Vagina (tissue), 2 donors: ENCODE measurements at places on chromosomes 12 and 14.

GRCh38 chr14:102799684-102800562 is 22.7 kb downstream of the TRAF3 start:
- no peak for DNase-seq

GRCh38 chr14:102538602-102539543 is 29.3 kb upstream of the ANKRD9 start:
- no peak for DNase-seq

DNA sequence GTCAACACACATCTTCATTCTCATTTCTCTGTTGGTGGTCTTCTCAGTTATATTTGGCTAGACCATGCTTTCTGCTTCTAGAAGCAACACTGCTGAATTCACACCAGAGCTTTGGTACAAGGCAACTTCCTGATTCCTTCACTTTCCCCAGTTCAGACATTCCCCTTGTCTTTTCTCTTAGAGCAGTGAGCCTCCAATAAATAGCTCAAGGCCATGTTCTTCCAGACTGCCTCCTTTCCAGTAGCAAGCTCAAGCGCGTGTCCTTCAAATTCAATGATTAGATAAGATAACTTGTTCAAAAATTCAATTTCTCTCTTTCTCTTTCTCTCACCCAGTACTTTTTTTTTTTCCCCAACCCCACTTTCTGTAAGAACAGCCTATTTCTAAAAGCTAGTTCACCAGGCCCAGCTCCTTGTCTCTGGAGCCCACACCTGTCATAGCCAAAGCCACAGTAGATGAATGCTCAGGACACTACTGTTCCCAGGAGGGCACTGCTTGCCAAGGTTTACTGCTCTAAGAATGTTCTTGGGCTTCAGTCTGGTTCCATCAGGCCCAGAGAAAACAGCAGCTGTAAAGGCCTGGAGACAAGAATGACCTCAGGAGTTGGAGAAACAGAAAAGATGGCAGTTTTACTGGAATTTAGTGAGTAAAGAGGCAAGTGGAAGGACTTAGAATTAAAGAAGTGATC is 17.7 kb downstream of the TBK1 start:
- DNase-seq: no peak

- no peak for DNase-seq
Observed at GRCh38 chr12:42186793-42187192, 42.1 kb upstream of the GXYLT1 start.

DNA sequence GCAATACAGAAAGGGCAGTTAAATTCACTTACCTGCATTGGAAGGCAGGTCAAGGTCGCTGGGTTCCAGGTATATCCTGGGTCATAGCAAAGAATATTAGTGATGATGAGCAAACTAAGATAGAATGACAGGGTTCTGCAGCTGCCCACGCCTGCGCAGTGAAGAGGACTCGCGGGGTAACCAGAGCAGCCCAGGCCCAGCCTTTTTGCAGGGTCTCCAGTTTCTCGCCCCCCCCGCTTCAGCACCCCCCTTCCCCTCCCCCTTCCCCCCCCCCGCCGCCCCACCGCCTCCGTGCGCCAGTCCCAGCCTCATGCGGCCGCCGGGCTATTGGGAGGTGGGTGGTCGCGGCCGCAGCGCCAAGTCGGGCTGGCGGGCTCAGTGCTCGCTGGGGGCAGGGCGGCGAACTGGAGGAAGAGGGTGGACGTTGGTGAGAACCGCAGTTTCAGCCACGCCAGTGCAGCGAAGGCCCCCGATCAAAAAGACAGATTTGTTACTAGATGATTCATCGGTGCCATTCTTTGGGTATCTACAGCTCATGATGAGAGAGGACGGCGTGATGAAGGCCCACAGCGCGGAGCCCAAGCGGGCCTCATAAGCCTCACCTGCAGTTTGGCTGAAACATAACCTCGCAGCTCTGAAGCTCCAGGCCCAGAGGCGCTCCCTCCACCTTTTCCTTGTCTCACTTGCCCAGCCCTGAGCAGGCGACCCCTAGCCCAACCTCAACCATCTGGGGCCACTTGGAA is 20.2 kb downstream of the SLC2A3 start:
- DNase-seq: no peak

DNA sequence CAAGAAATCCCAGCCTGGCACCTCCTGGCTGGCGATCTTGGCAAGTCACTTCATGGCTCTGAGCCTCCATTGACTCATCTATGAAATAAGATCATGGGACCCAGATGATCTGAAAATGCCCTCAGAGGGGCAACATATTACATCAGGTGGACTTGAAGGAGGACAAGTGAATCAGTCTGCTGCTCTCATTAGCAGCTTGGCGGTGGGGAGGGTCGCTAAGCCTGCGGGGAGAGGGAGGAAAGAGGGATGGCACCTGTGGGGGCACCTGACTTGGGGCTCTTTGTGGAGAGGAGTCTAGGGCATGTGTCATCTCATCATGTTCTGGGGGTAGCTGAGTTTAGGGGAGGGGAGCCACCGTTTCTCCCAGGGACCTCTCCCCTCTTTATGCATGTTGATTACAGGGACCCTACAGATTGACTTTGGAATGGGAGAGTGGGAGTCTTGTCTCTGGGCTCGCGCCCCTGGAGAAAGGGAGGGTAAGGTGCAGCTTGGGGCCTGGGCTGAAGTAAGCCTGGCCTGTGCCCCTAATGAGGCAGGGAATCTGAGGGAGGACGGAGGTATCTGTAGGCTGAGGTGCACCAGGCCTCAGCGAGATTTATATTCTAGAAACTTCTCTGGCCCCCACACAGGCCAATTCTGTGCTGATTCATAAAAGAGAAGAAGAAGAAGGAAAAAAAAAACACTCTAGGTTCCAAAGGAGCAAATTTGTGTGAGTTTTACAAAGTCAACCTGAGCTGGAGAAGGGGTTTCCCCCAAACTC is 29.3 kb upstream of the BATF start:
- no peak for DNase-seq

DNA sequence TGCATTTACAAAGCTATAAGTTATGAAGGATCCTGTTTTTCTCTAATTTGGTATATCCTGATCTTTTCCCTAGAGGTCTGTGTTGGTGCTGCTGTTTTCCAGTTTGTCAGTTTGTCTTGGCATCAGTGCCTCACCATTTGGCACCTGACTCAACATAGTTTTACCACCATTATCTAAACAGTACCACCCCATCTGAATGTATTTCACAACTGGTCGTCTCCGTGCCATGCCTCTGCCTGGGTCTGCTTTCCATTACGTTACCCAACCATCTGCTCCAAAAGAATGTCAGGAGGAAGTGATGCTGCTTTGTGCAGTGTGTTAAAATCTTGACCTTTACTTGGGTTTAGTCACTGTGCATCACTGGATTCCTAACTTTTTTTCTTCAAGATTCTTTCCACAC is 129.3 kb upstream of the RASSF8 start:
- no peak for DNase-seq

DNA sequence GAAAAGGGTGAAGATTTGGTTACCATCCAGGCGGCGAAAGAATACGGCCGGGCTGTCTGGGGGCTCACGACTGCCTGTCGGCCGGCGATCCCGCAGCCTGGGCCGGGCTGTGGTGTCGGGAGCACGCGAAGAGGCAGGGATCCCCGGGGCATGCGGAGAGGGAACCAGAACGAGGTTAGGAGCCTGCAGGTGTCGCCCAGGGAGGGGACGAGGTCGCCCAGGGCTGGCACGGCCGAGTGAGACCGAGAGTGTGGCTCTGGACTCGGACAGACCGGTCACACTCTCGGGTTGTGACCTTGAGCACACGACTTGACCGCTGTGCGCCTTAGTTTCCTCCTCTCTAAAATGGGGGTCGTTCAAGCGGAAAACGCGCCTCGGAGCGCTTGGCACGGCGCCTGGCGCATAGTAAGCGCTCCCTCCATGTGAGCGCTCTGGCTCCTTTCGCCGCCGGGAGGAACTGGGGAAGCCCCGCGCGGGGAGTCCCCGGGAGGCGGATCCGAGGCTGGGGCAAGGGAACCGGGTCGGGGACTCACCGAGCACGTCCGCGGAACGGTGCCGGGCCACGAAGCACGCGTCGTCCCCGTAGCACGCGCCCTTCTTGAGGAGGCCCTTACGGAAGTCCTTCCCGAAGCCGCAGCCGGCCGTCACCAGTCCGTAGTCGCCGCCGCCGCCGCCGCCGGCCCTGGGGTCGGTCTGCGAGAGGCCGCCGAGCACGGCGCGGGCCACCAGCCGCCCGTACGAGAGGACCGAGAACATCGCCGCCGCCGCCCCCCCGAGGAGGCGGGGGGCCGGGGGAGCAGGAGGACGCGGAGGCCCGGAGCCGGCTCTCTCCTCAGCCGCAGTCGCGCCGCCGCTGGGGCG is 612 bp downstream of the PPTC7 start:
- no peak for DNase-seq

DNA sequence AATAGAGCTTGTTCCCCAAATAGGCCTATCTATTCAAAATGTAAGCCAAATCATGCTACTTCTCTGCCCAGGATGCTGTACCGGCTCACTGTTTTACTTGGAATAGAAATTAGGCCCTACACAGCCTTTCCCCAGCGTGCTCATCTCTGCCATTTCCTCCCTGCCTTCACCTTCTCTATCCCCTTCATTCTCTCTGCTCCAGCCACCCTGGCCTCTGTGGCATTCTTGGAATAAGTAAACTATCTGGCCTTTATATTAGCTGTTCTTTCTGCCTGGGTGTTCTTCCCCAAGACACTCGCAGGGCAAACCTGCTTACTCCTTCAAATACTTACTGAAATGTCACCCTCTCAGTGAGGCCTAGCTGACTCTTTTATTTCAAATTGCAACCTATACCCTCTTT is 30.9 kb upstream of the DYRK2 start:
- no peak for DNase-seq

DNA sequence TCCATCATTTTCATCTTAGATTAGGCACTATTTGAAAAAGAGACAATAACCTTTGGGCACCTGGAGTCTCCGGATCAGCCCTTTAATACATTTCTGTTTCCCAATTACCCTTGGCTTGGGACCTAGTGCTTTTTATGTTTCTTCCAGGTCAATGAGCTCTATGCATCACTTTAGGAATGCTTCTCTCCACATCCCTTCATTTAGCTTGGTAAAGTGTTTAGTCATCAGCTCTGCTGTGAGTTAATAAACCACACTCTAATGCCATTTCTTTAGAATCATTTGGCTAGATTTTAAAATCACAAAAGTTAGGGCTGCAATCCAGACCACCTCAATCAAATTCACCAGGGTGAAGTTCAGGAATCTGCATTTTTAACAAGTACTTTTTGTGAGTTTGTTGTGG is 41.7 kb downstream of the RASSF9 start:
- DNase-seq: no peak

DNA sequence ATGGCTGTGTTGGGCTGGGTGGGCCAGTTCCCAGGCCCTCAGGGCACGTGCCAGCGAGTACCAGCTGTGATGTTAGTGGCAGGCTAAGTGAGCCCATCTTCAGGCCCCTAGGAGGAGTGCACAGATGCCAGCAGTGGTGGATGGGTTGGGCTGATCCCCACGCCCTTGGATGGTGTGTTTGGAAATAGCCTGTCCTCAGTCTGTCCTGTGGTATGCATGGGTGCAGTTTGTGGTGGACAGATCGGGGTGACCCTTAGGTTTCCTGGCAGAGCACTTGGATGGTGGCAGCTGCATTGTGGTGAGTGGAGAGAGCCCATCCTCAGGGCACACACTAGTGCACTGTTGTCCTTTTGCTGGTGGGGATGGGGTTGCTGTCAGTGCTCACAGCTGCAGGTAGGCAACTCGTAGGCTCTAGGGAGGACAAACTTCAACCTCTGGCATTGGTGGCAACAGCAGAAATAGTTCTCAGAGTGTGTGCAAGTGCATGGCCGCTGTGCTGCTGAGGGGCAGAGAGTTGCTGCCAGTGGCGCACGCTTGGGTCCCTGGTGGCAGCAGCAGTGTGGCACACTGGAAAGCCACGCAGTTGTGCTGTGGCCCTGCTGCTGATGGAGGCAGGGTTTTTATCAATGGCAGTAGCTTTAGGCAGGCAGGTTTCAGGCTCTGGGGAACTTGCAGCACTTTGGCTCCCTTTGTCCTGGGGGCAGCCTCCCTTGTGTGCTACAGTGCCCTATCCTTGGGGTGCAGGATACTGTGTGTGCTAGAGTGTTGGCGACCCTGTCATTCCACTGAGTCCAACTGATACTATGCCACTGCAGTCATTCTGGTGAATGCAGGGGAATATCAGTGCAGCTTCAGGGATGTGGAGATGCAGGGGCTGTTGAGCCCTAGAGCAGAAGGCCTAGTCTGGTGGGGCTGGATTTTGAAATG is 65.5 kb downstream of the FBXO33 start:
- DNase-seq: no peak

DNA sequence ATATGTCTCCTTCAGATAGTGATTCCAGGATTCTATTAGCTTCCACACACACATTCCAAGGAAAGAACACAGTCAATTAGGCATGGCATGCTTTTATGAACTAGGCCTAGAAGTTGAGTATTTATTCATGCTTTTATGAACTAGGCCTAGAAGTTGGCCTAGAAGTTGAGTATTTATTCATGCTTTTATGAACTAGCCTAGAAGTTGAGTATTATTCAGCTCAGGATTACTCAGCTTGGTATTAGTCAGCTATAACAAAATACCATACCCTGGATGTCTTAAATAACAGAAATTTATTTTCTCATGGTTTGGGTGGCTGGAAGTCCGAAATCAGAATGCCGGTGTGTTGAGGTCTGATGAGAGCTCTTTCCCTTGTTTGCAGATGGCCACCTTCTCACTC is 442.7 kb upstream of the FLRT2 start:
- DNase-seq: no peak

DNA sequence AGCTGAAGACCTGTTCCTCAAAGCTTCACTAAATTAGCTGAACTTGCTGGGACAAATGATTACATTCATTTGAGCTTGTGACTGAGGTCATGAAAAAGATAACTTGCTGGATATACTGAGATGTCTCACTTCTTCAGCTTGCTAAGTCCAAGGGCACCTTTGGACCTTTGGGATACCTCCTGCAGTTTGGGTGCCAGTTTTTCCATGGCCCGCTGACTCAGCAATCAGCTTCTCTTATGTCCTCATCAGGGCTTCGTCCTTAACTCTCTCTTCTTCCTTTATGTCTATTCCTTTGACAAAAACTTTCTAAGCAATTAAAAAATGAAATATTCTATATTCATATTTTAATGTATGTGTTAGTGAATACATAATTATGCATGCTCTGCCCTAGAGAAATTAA is 45.6 kb downstream of the OVCH1 start:
- no peak for DNase-seq

DNA sequence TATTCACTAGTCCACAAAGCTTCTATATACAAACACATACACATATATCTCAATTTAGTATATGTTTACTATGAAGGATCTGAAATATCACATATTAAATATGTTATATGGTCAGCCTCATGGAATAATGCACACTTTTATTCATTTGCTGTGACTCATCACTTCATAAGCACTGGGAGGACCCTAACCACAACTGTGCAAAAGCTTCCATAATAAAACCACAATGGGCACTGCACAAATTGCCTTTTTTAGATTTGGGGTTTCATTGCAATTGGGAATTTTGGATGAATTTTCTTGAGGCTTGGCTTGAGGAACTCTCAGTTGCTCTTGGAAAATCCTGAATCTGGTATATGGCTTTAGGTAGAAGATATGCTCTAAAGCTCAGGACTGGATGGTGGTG is 399.4 kb downstream of the C12orf75 start:
- no peak for DNase-seq

GRCh38 chr14:96055065-96055752 is 16.0 kb downstream of the C14orf132 start:
- DNase-seq: peak; percentile 83
